ENCODE measurements at places on chromosomes 2 and 18. TPM values are rescaled to one million over a fixed set of nuclear protein-coding genes. Genes with fewer than 3 reads are reported as not detected.

The LRRC30 gene
- not detected for total RNA-seq

The FAM98A gene
- 91.1 TPM for total RNA-seq

The MYOM1 gene
- 0.53 TPM for total RNA-seq

The MORN2 gene
- 7.4 TPM for total RNA-seq

The KCTD1 gene
- total RNA-seq, result 18.7 TPM

The ESPNL gene
- 1.4 TPM for total RNA-seq

The IL36RN gene
- total RNA-seq, result not detected

All from WTC11 (cell line).